Activated T-helper 2 cell treated with anti-CD3 and anti-CD28 coated beads, Interferon-gamma antibody, Interleukin-2, Interleukin-4, amounts not matched to agents 10 μg/mL and 5 μg/mL and 100 μg/mL, durations not matched to agents 14 hours and 24 hours and 36 hours (primary cell): ENCODE measurements at places on chromosomes 7 and 10. TPM values are rescaled to one million over a fixed set of nuclear protein-coding genes. Genes with fewer than 3 reads are reported as not detected.

- H3K36me3 ChIP-seq = no peaks in the 10 kb centered on the region
- no peak overlapping the region for H3K27ac ChIP-seq
- H3K27me3 ChIP-seq = peaks cover 7% of the 10 kb centered on the region
Observed at GRCh38 chr10:86545101-86545500, 23.5 kb upstream of the WAPL start.

DNA sequence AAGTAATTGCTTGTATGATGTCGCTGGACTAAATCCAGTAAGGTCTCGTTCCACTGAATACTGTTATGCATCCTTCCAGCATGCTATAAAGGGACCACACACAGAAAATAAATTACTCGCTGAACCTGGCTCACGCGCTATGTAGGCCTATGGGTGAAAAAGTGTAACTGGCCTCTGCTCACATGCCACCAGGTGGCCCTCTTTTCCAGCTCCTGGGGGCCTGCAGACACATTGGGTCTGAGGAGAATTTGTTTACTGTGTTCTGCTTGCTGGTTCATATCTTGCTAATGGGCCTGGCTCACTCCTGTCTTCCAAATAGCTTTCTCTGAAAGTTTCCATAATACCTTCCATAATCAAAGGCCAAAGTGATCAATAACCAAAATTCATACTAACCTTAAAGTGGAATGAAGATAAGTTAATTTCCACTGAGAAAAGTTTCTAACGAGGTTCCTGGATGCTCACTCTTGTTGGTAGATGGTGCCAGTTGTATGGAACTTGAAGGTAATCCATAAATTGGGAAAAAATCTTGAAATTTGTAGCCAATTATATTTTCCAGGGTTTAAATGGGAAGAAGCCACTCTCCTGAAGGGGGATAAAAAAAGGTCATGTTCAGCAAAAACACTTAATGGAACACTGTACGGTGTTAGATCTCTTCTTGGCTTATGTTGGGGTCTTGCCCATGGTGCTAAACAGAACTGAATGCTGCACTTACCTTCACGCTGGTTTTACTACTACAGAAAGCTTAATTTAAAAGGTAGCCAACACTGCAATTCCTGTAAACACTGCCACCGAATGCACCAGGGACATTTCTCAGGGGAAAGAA, 27.0 kb upstream of the ZPBP start:
- peak; percentile 26 for DNase-seq
- peaks cover 22% of the 10 kb centered on the region for H3K27me3 ChIP-seq
- H3K27ac ChIP-seq = no peak overlapping the region
- no peak overlapping the region for H3K4me3 ChIP-seq
- H3K36me3 ChIP-seq = no peaks in the 10 kb centered on the region

DNA sequence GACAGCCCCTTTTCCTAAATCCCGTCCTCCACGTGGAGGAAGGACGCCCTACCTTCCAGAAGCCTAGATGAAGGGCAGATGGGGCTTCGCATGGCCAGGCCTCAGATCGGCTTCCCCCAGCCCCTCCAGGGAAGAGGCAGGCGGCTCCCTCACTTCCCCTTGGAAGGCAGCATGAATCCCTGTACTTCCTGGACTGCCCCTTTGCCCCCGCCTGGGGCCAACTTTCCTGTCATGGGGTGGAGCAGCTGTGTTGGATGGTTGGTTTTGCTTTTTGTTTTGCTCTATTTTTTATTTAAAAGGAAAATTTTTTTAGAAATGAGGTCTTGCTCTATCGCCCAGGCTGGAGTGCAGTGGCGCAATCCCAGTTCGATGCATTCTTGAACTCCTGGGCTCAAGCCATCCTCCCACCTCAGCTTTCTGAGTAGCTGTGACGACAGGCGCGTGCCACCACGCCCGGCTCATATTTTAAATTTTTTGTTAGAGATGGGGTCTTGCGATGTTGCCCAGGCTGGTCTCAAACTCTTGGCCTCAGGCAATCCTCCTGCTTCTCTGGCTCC, 27.2 kb downstream of the GTF2IRD1 start:
- H3K27ac ChIP-seq = no peak overlapping the region
- no peaks in the 10 kb centered on the region for H3K27me3 ChIP-seq
- no peak for DNase-seq
- no peak overlapping the region for H3K4me3 ChIP-seq
- no peaks in the 10 kb centered on the region for H3K4me1 ChIP-seq

DNA sequence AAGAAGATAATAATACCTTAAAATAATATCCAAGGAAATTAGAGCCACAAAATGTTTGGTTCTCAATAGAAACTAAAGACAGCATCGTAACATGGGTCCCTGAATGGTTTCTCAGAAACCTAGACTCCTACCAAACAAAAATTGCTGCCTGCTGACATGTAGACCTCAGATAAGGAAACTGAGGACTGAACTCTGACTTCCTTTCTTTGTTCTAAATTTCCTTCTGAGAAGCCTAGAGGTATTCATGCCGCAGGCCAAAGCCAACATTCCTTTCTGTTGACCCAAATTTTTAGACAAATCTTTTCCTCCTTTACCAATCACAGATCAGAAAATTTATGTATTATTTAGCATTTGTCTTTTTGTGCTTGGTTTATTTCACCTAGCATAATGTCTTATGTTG, 816.7 kb upstream of the PHF14 start:
- no peak for DNase-seq
- no peak overlapping the region for H3K27ac ChIP-seq
- H3K4me3 ChIP-seq = no peak overlapping the region
- no peaks in the 10 kb centered on the region for H3K27me3 ChIP-seq

GRCh38 chr10:73907841-73908517, 3.0 kb upstream of the PLAU start:
- peaks cover 3% of the 10 kb centered on the region for H3K36me3 ChIP-seq
- H3K27me3 ChIP-seq = peaks cover 5% of the 10 kb centered on the region
- DNase-seq = no peak
- H3K4me3 ChIP-seq = peak overlapping the region; percentile 58
- H3K27ac ChIP-seq = peak overlapping the region; percentile 59

DNA sequence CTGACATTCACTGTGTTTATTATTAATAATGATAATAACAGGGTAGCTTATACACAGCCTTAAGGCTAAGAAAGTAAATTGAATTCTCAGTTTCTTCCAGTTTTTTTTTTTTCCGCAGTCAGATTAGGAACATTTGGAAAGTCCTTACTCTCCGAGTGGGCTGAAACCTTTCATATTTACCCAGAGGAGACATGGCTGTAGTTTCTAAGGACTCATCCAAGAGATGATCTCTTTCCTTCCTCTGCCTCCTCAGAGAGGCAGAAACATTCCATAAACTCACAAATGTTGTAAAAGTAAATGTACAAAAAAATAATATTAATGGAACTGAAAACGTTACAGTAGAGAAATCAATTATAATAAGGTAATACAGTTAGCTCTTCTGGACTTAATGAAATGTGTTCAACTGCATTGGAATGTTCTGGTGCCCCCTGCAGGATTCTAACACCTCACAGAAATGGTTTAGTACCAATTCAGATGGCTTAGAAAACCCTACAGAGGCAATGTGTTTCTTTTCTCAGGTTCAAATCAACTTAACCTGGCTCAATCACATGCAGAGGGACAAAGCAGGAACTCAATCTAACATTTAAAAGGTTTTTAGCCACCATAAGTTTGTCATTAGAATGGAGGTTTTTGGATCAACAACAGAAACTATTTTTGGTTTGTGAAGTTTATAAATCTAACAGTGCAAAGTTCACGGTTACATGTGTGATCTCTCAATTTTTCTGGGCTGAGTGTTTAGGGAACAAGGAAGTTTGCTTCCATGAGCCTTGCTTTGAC, 71.7 kb downstream of the ICA1 start:
- DNase-seq = peak; percentile 32
- H3K4me1 ChIP-seq = peaks cover 45% of the 10 kb centered on the region
- no peak overlapping the region for H3K27ac ChIP-seq

Gene CPED1
- not detected in 2 replicates for total RNA-seq

Gene CHAT
- 2.2 and 2.5 TPM in 2 replicates for total RNA-seq

Gene TMEM176A
- total RNA-seq = not detected in 2 replicates
